ENCODE measurements at places on chromosomes 1 and 21. TPM values are rescaled to one million over a fixed set of nuclear protein-coding genes. Genes with fewer than 3 reads are reported as not detected.

DNASE2B gene
- polyA plus RNA-seq = not detected

ADGRL2 gene
- polyA plus RNA-seq = 17.0 TPM

HSF2BP gene
- 0.63 TPM for polyA plus RNA-seq

MIXL1 gene
- polyA plus RNA-seq = not detected

LCE1C gene
- not detected for polyA plus RNA-seq

ACTL8 gene
- 0.09 TPM for polyA plus RNA-seq

OR6K3 gene
- not detected for polyA plus RNA-seq

CNTN2 gene
- polyA plus RNA-seq = not detected

AMY1B gene
- not detected for polyA plus RNA-seq

- peaks cover 3% of the 10 kb centered on the region for H3K36me3 ChIP-seq
- H3K27ac ChIP-seq = no peak overlapping the region
- H3K27me3 ChIP-seq = no peaks in the 10 kb centered on the region
- peaks cover 5% of the 10 kb centered on the region for H3K4me1 ChIP-seq
- no peak for DNase-seq
These were observed 87.7 kb downstream of the TGFBR3 start for GRCh38 chr1:91798241-91798648.

DNA sequence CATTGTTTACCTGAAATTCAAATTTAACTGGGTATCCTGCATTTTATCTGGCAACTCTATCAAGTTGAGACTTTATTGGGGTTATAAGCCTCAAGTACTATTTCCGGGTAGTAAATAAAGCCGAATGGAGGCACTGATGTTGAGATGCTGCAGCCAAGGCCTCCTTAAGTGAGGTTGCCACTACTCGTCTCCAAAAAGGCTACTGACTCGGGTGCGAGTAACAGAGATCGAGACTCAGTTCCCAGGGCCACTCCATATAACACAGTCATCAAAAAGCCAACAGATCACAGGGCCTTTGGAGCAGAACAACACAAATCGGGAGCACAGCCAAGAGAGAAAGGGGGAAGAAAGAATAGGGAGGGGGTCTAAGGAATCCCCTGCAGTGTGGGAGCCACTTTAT, 524 bp downstream of the COPA start:
- H3K27ac ChIP-seq = peak overlapping the region; percentile 99
- peak overlapping the region; percentile 71 for H3K4me3 ChIP-seq
- H3K27me3 ChIP-seq = no peaks in the 10 kb centered on the region

DNA sequence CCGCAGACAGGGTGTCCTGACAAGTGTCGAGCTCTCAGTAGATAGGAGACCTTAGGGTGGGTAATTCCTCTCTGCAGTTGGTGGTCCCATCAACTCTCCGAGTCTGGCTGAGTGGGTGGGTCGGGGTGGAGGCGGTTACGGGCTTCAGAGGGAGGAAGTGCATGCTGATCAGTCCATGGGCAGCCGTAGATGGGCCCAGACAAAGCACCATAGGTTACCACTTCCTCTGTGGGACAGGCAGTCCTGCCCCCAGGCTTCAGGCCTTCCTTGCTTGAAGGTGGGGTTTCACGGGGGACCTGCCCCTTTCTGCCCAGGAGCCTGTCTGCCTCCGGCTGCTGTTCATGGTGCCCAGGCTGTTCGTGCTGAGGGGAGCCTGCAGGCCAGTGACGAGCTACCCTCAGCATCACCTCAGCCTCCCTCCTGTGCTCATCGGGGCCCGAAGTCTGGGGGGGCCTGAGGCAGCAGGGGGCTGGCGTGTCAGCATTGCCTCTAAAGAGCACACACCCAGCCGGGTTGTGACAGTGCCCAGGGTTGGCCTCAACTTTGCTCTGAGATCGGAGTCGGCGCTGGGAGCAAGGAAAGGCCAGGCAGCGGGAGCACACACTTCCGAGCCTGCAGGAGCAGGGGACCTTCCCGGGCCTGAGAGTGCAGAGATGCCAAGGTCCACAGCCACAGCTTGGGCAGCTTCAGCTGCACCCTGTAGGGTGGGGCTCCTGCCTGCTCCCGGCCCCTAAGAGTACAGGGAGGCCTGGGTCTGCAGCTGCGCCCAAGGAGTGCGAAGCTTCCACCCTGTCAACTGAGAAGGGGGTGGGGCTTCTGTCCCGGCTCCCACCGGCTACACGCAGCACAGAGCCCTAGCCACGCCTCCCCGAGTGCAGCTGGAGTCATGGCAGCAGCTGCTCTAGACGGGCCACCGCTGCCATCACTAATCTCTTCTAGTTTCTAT, 225.4 kb upstream of the NRIP1 start:
- H3K4me1 ChIP-seq = no peaks in the 10 kb centered on the region
- no peaks in the 10 kb centered on the region for H3K27me3 ChIP-seq
- no peak for DNase-seq
- H3K27ac ChIP-seq = no peak overlapping the region

- H3K4me1 ChIP-seq = no peaks in the 10 kb centered on the region
- no peaks in the 10 kb centered on the region for H3K36me3 ChIP-seq
- DNase-seq = peak; percentile 32
- no peak overlapping the region for H3K4me3 ChIP-seq
- no peak overlapping the region for H3K27ac ChIP-seq
- no peaks in the 10 kb centered on the region for H3K27me3 ChIP-seq
These were observed 145.3 kb upstream of the ADAMTS5 start for GRCh38 chr21:27112186-27112585.

DNA sequence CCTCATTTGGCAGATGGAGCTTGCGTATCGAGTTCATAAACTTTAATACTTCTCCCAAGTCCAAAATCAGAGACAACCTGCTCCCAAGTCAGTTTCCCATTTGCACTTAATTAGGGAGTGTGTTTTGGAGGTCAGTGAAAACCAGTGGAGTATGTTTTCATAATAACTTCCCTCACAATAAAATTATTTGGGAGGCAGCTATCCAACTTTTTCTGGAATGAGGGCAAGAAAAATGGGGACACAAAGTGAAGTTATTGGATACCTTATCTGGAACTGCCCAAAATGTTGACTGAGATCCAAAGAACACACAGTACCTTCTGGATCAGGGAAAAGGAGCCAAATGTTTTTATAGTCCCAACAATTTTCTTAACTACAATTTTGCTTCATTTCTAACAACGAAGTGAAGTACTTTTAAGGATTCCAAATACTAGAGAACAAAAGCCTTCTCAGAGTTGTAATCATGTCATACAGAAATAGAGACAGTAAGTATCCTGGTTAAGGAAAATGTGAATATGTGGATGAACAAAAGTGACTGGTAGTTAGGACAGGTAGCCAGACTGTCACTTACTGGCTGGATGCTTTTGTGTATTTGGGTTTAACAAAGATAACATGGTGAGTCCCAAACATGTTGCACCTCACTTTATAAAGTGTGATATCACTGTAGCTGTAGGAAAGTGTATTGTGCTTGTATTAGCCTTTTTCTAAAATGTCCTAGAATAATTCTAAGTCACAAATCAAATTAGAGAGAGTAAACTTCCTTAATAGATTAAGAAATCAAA, 325.0 kb downstream of the HLX start:
- H3K36me3 ChIP-seq = no peaks in the 10 kb centered on the region
- no peak for DNase-seq
- no peaks in the 10 kb centered on the region for H3K27me3 ChIP-seq
- no peaks in the 10 kb centered on the region for H3K4me1 ChIP-seq
- H3K27ac ChIP-seq = no peak overlapping the region

DNA sequence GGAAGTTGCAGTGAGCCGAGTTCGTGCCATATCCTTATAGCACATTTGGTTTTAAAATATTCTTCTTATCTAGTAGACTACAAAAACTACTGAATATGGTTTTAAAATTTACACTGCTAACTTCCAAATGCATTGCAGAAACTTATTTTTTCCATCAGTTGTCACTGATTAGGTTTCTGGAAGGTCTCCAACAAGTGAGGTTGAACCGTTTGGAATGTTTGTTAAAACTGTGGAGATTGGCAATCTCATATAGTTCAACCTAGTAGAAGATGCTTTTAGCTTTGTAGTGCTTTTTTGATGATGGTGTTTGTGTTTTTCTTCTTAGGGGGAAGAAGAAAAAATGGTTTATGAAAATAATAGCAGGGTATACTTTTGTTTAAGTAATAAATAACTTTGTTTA, 12.9 kb downstream of the CENPF start:
- H3K27ac ChIP-seq = peak overlapping the region; percentile 43
- no peaks in the 10 kb centered on the region for H3K36me3 ChIP-seq

DNA sequence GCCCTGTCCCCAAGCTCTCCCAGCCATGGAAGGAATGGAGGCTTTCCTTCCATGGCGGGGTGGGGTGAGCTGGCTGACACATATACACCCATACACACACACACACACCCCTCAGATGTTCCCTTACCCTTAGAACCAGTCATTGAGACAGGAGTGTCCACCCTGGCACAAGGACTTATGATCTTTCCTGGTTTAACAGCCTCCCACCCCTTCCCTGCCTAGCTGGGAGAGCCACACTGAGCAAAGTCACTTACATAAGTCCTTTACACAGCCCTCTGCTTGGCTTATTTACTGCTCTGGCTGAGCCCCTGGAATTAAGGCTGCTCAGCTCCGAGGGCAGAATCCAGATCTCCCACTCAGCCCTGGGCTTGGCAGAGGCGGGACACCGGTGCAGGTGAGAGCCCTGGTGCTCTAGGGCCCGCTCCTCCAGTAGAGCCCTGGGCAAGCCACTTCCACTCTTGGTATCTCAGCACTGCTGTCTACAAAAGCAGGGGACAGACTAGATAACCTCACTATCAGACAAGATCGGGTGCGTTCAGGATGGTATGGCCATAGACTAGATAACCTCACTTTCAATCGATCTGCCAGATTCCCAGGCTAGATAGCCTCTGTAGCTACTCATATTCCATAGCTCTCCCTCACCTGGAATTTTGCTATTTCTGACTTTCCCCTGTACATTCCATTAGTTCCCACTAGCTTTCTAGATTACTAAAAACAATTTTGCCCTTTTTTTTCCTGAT, 16.7 kb downstream of the SLC6A9 start:
- H3K27ac ChIP-seq = no peak overlapping the region
- H3K36me3 ChIP-seq = peaks cover 6% of the 10 kb centered on the region
- no peaks in the 10 kb centered on the region for H3K27me3 ChIP-seq
- DNase-seq = no peak

DNA sequence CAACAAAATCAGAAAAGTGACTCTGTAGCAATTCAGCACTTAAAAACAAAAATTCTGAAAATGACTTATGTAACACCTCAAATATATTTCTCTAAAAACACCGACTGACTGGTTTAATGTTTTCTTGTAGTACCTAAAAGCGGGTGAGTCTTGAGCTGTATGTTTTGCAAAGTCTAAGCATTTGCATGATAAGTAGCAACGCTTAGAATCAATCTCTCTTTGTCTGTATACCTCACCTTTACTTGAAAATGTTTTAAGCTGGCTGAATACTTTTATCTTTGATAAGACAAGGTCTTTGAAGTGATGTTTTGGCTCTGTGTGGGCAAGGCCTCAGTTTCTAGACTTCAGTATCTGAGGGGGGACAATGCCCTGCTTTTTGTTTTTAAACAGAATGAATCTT, 8.2 kb downstream of the ITPKB start:
- peaks cover 2% of the 10 kb centered on the region for H3K4me1 ChIP-seq
- no peak overlapping the region for H3K4me3 ChIP-seq
- H3K27me3 ChIP-seq = no peaks in the 10 kb centered on the region
- H3K36me3 ChIP-seq = peaks cover 6% of the 10 kb centered on the region
- H3K27ac ChIP-seq = no peak overlapping the region

- H3K4me3 ChIP-seq = no peak overlapping the region
- peaks cover 2% of the 10 kb centered on the region for H3K27me3 ChIP-seq
- H3K36me3 ChIP-seq = no peaks in the 10 kb centered on the region
- DNase-seq = no peak
- H3K4me1 ChIP-seq = peaks cover 2% of the 10 kb centered on the region
- no peak overlapping the region for H3K27ac ChIP-seq
These were observed 11.7 kb upstream of the HES5 start for GRCh38 chr1:2541619-2542245.

DNA sequence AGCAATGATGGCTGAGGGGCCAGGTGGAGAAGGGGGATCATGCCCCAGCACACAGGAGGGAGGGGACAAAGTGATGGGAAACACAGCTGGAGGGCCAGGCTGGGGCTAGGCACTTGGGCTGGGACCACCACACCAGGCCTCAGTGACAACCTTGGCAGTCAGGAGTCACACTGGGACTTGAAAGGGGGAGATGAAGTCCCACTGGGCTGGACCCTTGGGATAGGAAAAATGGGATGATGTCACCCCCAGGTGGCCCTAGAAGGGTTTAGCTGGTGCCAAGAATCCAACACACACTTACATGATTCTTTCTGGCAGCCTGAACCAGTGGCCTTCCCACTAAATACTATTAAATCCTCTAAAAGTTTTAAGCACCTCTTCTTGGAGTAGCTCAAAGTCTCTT, 17.1 kb downstream of the ZBTB17 start:
- no peak overlapping the region for H3K27ac ChIP-seq
- H3K36me3 ChIP-seq = peaks cover 8% of the 10 kb centered on the region
- peak; percentile 53 for DNase-seq
- H3K4me3 ChIP-seq = no peak overlapping the region

- H3K27me3 ChIP-seq = no peaks in the 10 kb centered on the region
- no peak overlapping the region for H3K4me3 ChIP-seq
- DNase-seq = peak; percentile 77
- peaks cover 4% of the 10 kb centered on the region for H3K4me1 ChIP-seq
- no peak overlapping the region for H3K27ac ChIP-seq
These were observed 33.7 kb upstream of the FBXO28 start for GRCh38 chr1:224080115-224080774.

DNA sequence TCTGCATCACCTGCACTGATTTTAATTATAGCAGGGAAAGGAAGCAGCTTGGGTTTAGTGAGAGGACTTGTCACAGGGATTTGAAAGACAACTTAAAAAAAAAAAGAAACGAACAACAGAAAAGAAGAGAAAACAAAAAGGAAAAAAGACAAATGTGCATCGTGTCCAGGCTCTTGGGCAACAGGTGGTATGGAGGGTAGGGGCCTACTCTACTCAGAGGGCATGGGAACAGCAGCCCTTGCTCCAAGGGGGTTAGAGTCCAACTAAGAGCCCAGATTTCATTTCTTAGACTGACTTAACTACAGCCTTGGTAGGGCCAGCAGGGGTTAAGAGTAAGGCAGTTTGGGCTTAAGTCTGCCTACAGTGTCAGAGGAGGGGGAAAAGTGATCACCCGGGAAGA, 15.3 kb upstream of the EXOSC10 start:
- no peak overlapping the region for H3K27ac ChIP-seq
- H3K36me3 ChIP-seq = peaks cover 37% of the 10 kb centered on the region
- no peak overlapping the region for H3K4me3 ChIP-seq
- DNase-seq = no peak
- H3K27me3 ChIP-seq = no peaks in the 10 kb centered on the region

DNA sequence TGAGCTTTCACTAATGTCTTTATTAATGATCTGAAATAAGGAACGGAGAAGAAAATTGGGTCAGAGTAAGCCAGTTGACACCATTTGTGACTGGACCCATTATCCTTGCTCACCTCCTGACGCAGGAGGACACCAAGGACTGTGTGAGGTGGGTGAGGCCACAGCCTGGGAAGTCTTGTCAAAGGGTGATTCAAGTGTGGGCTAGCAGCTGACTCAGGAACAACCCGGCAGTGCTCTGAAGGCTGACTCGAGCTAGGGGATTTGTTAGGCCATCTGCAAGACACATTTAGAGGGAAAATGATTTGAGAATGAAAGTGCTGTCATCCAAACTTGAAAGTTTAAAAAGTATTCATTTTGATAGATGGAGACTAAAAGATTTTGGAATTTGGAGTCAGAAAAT, 21.2 kb downstream of the PRRX1 start:
- H3K27ac ChIP-seq = no peak overlapping the region
- no peaks in the 10 kb centered on the region for H3K27me3 ChIP-seq
- H3K36me3 ChIP-seq = no peaks in the 10 kb centered on the region
- peak; percentile 94 for DNase-seq
- peaks cover 7% of the 10 kb centered on the region for H3K4me1 ChIP-seq

- DNase-seq = peak; percentile 25
- peaks cover 39% of the 10 kb centered on the region for H3K27me3 ChIP-seq
- H3K36me3 ChIP-seq = no peaks in the 10 kb centered on the region
- H3K4me3 ChIP-seq = peak within 1 kb of the TSS; percentile 31
- H3K27ac ChIP-seq = no peak within 1 kb of the TSS
These were observed at the start of gene NMNAT2 for GRCh38 chr1:183417772-183418491. TSS of gene NMNAT2 (minus strand) at chr1:183418380. CDS start at chr1:183418267, 113 bp downstream.

Data from IMR-90 (cell line).